ENCODE measurements at places on chromosomes 5 and 9. TPM values are rescaled to one million over a fixed set of nuclear protein-coding genes. Genes with fewer than 3 reads are reported as not detected.

ELP1 gene
- total RNA-seq = 21.6 TPM

OGN gene
- total RNA-seq = 33.9 TPM

BAAT gene
- total RNA-seq = not detected

MORN5 gene
- not detected for total RNA-seq

GNA14 gene
- total RNA-seq = 5.7 TPM

PRRX2 gene
- total RNA-seq = 9.6 TPM

CDC25C gene
- 0.60 TPM for total RNA-seq

TMEM174 gene
- not detected for total RNA-seq

FAM169A gene
- 11.7 TPM for total RNA-seq

All from tibial nerve (tissue), 4 donors.